ENCODE measurements at places on chromosomes 5 and 9. TPM values are rescaled to one million over a fixed set of nuclear protein-coding genes. Genes with fewer than 3 reads are reported as not detected.

DNA sequence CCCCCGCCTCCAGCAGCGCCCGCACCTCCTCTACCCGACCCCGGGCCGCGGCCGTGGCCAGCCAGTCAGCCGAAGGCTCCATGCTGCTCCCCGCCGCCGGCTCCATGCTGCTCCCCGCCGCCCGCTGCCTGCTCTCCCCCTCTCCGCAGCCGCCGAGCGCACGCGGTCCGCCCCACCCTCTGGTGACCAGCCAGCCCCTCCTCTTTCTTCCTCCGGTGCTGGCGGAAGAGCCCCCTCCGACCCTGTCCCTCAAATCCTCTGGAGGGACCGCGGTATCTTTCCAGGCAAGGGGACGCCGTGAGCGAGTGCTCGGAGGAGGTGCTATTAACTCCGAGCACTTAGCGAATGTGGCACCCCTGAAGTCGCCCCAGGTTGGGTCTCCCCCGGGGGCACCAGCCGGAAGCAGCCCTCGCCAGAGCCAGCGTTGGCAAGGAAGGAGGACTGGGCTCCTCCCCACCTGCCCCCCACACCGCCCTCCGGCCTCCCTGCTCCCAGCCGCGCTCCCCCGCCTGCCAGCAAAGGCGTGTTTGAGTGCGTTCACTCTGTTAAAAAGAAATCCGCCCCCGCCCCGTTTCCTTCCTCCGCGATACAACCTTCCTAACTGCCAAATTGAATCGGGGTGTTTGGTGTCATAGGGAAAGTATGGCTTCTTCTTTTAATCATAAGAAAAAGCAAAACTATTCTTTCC lies 19.3 kb downstream of the CDKN2A start:
- H3K36me3 ChIP-seq = peaks cover 8% of the 10 kb centered on the region
- peaks cover 92% of the 10 kb centered on the region for H3K27me3 ChIP-seq
- peak; percentile 40 for DNase-seq
- no peak overlapping the region for H3K27ac ChIP-seq

- H3K4me3 ChIP-seq = peak within 1 kb of the TSS; percentile 84
- peaks cover 32% of the 10 kb centered on the region for H3K4me1 ChIP-seq
- H3K36me3 ChIP-seq = peaks cover 8% of the 10 kb centered on the region
- DNase-seq = peak; percentile 13
These were observed at the start of gene C5orf52 for GRCh38 chr5:157670662-157671591. Gene C5orf52 (plus strand): TSS chr5:157671533. CDS start chr5:157671615, 82 bp downstream.

GRCh38 chr9:908536-909205 lies 67.2 kb downstream of the DMRT1 start:
- H3K36me3 ChIP-seq = no peaks in the 10 kb centered on the region
- no peak overlapping the region for H3K27ac ChIP-seq
- no peak overlapping the region for H3K4me3 ChIP-seq
- peaks cover 40% of the 10 kb centered on the region for H3K27me3 ChIP-seq

GRCh38 chr9:942805-943580 lies 33.5 kb upstream of the DMRT3 start:
- DNase-seq = no peak
- no peak overlapping the region for H3K27ac ChIP-seq
- peaks cover 26% of the 10 kb centered on the region for H3K27me3 ChIP-seq
- no peaks in the 10 kb centered on the region for H3K36me3 ChIP-seq
- no peak overlapping the region for H3K4me3 ChIP-seq
- no peaks in the 10 kb centered on the region for H3K4me1 ChIP-seq

- no peak for DNase-seq
- peaks cover 34% of the 10 kb centered on the region for H3K27me3 ChIP-seq
- H3K4me3 ChIP-seq = no peak overlapping the region
- peaks cover 3% of the 10 kb centered on the region for H3K4me1 ChIP-seq
- no peak overlapping the region for H3K27ac ChIP-seq
- no peaks in the 10 kb centered on the region for H3K36me3 ChIP-seq
These were observed 57.7 kb downstream of the LMX1B start for GRCh38 chr9:126671381-126671831.

GRCh38 chr5:161751265-161751664 lies 65.7 kb downstream of the GABRA6 start:
- no peak overlapping the region for H3K4me3 ChIP-seq
- no peaks in the 10 kb centered on the region for H3K36me3 ChIP-seq
- H3K27me3 ChIP-seq = no peaks in the 10 kb centered on the region
- no peak overlapping the region for H3K27ac ChIP-seq
- no peaks in the 10 kb centered on the region for H3K4me1 ChIP-seq

The IFNA21 gene
- not detected for total RNA-seq

DNA sequence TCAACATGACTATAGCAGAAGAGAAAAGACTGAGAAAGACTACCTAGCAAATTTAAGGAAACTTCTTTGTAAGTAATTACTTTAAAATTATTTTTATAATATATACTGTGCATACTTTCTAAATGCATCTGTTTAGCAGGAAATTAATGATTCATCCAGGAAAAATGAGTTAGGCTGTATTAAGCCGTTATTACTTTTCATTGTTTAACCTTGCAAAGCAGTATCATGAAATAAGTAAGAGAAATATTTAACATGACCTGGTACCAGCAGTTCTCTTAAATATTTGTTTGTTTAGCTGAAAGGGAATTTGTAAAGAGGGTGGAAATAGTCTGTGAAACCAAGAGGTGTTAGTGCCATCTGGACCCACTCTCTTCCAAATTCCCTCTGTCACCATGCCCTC lies 175.0 kb downstream of the GNAQ start:
- peaks cover 10% of the 10 kb centered on the region for H3K36me3 ChIP-seq
- no peaks in the 10 kb centered on the region for H3K27me3 ChIP-seq
- peaks cover 9% of the 10 kb centered on the region for H3K4me1 ChIP-seq

The AQP3 gene
- 190 TPM for total RNA-seq

The ADCY2 gene
- total RNA-seq = not detected

The BAAT gene
- not detected for total RNA-seq

- DNase-seq = no peak
- H3K27me3 ChIP-seq = peaks cover 14% of the 10 kb centered on the region
These were observed 27.8 kb downstream of the ADRA1B start for GRCh38 chr5:159944056-159944600.

DNA sequence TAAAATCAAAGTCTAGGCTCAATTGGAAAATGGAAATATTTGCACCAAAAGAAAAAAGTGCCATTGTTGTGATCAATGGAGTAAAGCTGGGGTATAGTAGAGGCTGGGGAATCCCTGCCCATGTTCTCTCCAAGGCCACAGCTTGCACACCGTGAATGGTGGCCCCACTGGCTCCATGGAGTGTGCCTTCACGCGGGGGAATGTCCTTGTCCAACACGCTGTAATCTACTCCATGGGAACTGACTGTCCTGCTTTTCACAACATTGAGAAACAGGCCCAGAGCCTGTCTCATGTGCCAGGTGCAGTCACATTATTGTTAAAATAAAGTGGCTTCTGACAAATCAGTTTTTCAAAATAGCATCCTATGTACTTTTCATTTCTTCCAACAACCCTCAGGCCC lies 33.1 kb upstream of the ITGA2 start:
- no peak overlapping the region for H3K4me3 ChIP-seq
- DNase-seq = no peak
- no peaks in the 10 kb centered on the region for H3K4me1 ChIP-seq
- H3K27ac ChIP-seq = no peak overlapping the region
- peaks cover 9% of the 10 kb centered on the region for H3K27me3 ChIP-seq
- H3K36me3 ChIP-seq = no peaks in the 10 kb centered on the region

- H3K27ac ChIP-seq = no peak overlapping the region
- H3K4me1 ChIP-seq = no peaks in the 10 kb centered on the region
- H3K36me3 ChIP-seq = no peaks in the 10 kb centered on the region
- no peaks in the 10 kb centered on the region for H3K27me3 ChIP-seq
- no peak for DNase-seq
- H3K4me3 ChIP-seq = no peak overlapping the region
These were observed 615.5 kb downstream of the RAB3C start for GRCh38 chr5:59198365-59198764.

The SPEF2 gene
- 9.1 TPM for total RNA-seq

The SLC6A7 gene
- total RNA-seq = not detected

GRCh38 chr5:134536876-134537275 lies 11.4 kb downstream of the JADE2 start:
- peaks cover 37% of the 10 kb centered on the region for H3K4me1 ChIP-seq
- H3K27me3 ChIP-seq = no peaks in the 10 kb centered on the region
- H3K36me3 ChIP-seq = peaks cover 35% of the 10 kb centered on the region
- DNase-seq = no peak
- peak overlapping the region; percentile 23 for H3K27ac ChIP-seq

- DNase-seq = no peak
- no peak overlapping the region for H3K4me3 ChIP-seq
- H3K4me1 ChIP-seq = no peaks in the 10 kb centered on the region
- H3K36me3 ChIP-seq = no peaks in the 10 kb centered on the region
These were observed 813.5 kb downstream of the PTPRD start for GRCh38 chr9:9799287-9799686.

DNA sequence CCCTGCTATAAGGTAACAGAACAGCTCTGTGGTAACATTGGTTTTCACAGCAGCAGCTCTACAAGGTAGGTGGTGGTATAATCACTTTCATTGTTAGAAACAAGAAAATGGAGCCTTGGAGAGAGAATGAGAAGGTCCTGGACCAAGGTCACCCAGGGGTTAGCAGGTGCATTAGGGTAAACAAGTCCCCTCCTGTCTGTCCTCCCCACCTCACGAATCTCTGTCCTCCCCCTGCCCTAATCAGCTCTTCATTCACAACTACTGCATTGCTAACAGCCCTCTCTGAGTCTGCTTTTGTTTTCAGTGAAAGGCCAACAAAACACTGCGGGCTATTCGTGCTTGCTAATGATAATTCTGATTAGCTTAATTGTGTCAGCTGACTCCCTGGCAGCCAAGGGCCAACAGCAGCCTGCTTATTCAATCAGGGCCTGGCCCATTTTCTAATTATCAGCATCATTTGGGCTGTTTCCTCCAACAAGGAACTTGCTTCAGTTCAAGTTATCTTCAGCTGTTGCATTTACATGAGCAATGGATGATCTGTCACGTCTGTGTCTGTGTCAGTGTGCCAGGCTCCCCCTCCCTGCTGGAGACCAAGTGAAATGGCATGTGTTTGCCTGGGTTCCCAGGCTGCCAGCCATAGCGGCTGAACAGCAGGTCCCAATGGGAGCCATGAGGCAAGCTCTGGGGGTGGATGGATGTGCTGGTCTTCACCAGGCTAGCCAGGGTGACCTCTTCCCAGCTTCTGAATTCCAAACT lies 56.7 kb upstream of the EQTN start:
- peaks cover 41% of the 10 kb centered on the region for H3K4me1 ChIP-seq
- H3K36me3 ChIP-seq = no peaks in the 10 kb centered on the region
- H3K27me3 ChIP-seq = no peaks in the 10 kb centered on the region
- H3K4me3 ChIP-seq = no peak overlapping the region
- DNase-seq = peak; percentile 15

DNA sequence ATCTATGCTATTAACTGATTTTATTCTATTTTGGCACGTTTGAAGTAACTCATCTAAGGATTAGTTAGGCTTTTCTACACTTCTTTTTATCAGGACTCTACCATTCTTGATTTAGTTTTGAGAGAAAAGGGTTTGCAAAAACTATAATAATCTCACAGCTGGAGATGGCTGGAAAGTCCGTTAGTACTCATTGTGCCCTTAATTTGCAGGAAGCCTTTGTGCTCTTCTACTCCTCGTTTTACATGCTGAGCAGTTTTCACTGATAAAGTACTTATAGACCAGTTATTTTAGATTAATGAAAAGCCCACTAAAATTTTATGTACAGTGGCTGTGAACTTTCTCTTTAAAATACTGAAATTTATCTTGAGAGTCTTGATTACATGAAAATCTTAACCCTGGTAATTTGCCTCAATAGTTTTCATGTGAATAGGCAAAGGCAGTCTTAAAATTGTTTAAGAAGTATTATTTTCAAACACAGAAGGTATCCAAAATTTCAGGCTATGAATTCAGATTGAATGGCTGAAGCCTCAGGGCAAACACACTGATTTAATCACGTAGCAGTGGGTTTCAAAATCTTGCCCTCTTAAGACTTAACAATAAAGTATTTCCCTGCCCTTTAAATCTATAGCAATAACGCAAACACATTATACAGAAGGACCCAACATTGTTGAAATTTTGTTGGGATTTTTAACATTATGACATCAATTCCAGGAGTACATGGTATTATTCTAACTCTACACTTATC lies 18.6 kb downstream of the MLLT3 start:
- no peak for DNase-seq
- peaks cover 30% of the 10 kb centered on the region for H3K36me3 ChIP-seq
- no peak overlapping the region for H3K4me3 ChIP-seq
- H3K4me1 ChIP-seq = peaks cover 70% of the 10 kb centered on the region
- H3K27ac ChIP-seq = no peak overlapping the region

DNA sequence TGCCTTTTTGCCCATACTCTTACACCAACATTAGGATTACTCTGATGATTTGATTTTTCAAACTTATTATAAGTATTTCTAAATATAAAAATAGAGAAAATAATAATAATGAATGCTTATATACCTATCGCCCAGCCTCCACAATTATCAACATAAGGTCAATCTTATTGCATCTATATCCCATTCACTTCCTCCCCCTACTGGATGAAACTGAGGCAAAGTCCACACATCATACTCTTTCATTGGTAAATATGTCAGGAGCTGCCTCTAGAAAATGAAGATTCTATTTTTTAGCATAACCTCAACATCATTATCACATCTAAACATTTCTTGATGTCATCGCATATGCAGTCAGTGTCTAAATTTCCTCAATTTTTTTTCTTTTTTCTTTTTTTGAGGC lies 44.3 kb downstream of the SH3RF2 start:
- peaks cover 9% of the 10 kb centered on the region for H3K27me3 ChIP-seq
- H3K36me3 ChIP-seq = no peaks in the 10 kb centered on the region
- no peak overlapping the region for H3K27ac ChIP-seq
- DNase-seq = no peak
- no peak overlapping the region for H3K4me3 ChIP-seq

DNA sequence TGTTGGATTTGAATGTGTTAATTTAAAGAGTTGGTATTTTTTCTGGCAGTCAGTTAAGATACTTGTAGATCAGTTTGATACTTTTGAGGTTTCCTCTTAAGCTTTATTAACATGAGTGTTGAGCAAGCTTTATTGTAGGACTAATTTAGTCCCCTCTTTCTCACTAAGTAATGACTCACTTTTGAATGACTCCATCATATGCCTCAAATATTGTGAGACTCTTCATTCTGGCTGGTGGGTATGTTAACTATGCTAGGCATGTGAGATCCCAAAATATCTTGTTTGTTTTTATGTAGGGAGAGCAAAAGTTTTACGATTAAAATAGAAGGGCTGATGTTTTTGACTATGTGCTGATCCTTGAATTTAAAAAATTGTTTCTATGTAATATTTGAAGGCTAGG lies 355.7 kb downstream of the IZUMO3 start:
- no peak for DNase-seq
- no peaks in the 10 kb centered on the region for H3K4me1 ChIP-seq
- H3K36me3 ChIP-seq = no peaks in the 10 kb centered on the region
- H3K27ac ChIP-seq = no peak overlapping the region

GRCh38 chr9:82539856-82540579 lies 522.9 kb downstream of the RASEF start:
- H3K4me3 ChIP-seq = no peak overlapping the region
- no peak overlapping the region for H3K27ac ChIP-seq
- H3K27me3 ChIP-seq = no peaks in the 10 kb centered on the region
- H3K4me1 ChIP-seq = no peaks in the 10 kb centered on the region
- H3K36me3 ChIP-seq = no peaks in the 10 kb centered on the region

- H3K27ac ChIP-seq = no peak overlapping the region
- H3K36me3 ChIP-seq = no peaks in the 10 kb centered on the region
- no peak for DNase-seq
These were observed 302.2 kb upstream of the VLDLR start for GRCh38 chr9:2319421-2319820.

Measured in activated CD4-positive, alpha-beta T cell treated with anti-CD3 and anti-CD28 coated beads, Interleukin-2, amount 10 ng/mL, durations not matched to agents 7 days and 5 days (primary cell).